ENCODE measurements at places on chromosomes 7 and 10. TPM values are rescaled to one million over a fixed set of nuclear protein-coding genes. Genes with fewer than 3 reads are reported as not detected.
A peak's percentile ranks its signal among the peaks of the same experiment; 100 is the strongest.

- DNase-seq, result no peak
These were observed 372.1 kb upstream of the AKR1E2 start for GRCh38 chr10:4453950-4454349.

The PRKCQ gene
- polyA plus RNA-seq, result 45.0 TPM

DNA sequence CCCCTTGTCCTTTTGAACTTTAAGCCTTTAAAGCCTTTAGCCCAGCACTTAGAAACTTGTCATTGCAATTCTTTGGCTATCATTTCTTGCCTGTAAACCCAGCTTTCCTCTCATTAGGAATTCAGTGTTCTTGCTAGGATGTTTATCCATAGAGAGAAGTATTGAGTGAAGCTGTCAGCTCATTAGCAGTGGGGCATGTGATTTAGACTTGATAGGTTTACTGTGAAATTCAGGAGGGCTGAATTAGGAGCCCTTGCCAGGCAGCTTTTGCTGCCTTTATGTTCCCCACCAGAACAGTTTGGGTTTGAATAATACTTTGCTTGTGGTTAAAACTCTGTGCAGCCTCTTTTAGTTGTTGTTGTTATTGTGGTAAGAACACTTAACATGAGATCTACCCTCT, 39.5 kb downstream of the LHFPL3 start:
- no peak for DNase-seq

GRCh38 chr7:5776894-5777660, 4.4 kb downstream of the RNF216 start:
- DNase-seq, result peak; percentile 11

DNA sequence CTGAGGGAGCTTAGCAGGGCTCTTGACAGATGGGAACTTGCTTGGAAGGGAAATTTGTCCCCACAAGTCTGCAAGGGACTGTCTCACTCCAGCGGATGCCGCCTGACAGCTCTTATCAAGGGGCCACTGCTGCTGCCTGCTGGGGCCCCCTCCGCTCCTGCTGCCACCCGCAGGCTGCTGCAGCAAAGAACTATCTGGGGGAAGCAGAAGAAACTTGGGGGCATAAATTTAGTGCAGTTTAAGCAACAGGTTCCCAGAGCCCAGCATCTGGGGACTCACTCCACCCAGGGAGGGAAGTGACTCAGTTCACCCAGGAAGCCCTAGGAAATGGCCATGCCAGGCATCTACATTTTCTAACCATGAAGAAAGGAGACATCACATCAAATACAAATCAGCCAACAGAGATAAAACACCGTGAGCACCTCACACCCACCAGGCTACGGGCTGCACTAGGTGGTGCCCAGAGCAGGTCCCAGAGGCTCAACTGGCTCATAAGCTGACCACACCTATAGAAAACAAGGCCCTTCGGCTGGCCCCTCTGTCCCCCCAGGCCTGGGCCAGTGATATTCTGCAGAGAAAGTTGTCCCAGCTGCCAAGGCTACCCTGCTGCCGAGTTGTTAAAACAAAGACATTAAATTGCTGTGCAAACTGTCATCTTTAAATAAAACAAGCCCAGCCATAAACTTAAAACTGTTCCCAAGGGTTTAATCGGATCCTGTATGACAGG, 3.7 kb downstream of the RGS10 start:
- no peak for DNase-seq

- no peak for DNase-seq
These were observed 37.3 kb downstream of the INPP5A start for GRCh38 chr10:132574783-132575319.

GRCh38 chr7:82841828-82842227, 320.9 kb downstream of the PCLO start:
- no peak for DNase-seq

DNA sequence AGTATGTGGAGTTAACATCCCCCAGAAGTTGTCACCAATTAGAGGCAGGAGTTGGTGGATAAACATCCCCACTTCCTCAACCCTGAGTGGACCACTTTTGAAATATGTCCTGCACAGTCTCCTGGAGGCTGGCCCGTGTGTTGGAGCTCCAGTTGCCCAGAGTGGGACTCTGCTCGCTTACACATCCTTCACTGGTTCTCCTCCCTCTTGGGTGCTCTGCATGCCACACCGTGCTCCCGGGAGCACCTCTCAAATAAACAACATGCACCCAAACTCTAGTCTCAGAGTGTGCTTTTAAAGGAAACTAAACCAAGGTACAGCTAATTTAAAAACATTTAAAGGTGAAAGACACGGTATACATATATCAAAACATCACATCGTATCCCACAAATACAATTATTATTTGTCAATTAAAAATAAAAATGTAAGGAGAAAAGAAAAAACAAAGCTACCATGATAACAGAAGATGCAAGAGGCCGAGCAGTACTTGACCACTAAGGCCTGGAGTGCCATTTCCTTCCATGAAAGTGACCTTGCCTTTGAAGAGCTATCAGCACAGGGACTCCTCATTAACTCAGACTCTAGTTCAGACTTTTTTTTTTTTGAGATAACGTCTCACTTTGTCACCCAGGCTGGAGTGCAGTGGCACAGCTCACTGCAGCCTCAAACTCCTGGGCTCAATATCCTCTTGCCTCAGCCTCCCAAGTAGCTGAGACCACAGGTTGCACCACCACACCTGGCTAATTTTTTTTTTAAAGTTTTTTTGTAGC, 47.8 kb upstream of the SAMD8 start:
- DNase-seq, result no peak

DNA sequence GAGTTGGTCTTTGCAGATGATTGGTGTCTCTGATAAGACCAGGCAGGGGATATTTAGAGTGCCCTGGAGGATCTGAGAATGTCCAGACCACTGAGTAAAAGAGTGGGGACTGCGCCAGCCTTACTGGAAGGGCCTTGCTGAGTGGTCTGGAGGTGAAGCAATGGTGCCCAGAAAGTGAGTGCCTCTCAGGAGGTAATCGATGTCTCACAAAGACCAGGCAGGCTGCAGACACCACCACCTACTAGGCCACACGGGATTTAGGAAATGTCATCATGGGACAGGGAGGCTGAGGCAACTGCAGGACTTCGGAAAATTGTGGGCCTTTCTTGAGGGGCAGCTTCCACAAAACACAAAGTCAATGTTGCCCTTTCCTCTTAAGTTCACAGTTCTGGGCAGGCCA, 57.2 kb upstream of the STEAP1B start:
- no peak for DNase-seq
